ENCODE measurements at places on chromosomes 6 and 20.

- no peak for DNase-seq
These were observed 237.0 kb upstream of the SUPT3H start for GRCh38 chr6:45614488-45615285.

DNA sequence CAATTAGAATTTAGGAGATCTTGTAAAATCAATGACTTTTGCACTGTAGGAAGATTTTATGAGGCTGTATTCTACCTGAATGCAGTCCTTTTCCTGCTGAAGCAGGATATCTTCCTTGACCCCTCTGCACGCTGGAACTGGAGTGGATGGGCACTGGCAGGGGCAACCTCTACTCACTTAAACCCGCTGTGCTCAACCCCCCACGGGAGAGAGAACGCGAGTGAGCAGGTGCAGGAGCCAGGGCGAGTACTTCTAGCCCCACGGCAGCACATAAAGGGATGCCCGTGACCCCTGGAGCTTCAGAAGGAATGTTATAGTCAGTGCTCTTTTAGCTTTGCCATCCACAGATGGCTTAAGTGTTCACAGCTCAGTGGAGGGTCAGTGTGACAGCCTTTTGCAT is 1144.8 kb downstream of the EPHA7 start:
- DNase-seq, result no peak

DNA sequence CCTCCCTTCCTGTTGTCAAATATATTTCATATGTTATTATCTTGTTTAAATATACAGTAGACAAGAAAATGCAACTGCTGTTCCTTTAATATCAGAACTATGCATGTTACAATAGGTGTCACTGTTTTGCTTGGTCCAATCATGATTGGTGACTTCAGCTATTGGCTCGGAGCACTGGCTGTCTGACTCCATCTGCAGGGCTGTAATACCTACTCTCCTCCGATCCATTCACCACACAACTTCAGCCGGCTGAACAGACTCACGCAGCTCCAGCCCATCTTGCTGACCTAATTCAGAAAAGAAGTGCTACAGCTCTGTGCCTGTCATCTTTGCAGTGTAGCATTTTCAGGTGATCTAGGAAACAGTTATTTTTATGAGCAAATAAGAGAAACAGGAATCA is at the start of gene BTBD3:
Gene BTBD3 (plus strand): TSS at position 231 of the 400 bp plus-strand sequence. CDS start 383 bp downstream, outside the sequence.
- no peak for DNase-seq

DNA sequence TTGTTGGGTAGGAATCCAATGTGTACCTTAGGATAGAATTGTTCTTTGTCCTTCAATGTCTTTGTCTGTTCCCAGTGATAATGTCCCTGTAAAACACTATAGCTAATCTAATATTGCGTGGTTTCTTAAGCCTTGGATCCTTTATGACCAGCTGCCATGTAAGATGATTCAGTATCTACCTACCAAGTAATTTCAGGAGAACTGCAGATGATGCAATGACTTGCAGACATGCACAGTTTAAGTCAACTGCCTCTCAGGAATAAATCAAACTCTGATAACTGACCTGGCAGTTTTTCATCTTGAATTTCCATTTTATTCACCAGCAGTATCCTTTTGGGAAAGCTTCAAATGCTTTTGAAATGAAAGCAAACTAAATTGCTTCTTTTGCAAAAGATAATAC is 157.8 kb downstream of the TPBG start:
- no peak for DNase-seq

DNA sequence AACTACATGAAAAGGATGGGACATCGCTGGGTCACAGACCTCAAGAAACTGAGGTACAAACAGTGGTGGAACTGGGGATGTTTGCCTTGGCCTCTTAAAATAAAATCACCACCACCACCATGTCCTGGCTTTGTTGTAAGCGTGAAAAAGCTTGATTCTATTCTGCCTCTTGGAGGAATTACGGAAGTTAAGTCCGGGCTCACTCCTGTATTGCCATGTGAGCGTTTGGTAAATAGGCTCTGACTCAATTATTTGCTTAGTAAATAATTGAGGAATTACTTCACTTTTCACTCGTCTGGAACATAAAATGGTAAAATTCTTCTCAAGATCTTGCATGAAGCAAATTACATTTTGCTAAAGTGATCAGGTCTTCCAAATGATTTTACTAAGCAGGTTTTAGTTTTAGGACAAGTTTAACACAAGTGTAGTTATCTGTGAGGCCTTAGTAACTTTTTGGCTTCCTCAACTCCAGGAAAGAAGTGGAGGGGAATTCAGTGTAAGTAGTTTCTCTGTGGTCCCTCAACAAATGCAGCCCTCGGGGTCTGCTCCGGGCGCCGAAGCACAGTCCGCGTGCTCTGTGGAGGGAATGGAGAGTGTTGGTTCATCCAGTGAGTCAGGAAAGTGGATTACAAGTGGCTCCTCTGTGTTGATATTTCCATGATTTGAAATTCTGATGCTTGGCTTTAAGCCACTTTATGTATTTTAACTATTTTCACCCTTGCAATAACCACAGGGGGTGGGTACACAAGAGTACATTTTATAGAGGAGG is 23.8 kb downstream of the IYD start:
- no peak for DNase-seq

DNA sequence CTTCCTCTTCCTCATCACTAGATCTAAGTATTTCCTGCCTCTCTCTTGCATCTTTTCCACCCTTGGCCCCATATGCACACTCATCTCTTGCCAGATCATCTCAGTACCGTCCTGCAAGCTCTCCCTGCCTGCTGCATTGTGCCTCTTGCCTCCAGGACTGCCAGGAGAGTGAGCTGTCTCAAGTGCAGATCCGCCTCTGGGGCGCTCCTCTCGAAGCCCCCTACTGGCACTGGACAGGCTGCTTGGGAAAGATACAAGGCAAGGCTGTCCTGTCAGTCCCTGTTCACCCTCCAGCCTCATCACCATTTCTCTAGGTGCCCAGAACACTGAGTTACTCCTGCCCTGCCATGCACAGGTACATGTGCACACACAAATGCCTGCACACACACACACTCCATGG is 10.2 kb downstream of the SYNDIG1 start:
- no peak for DNase-seq

- DNase-seq, result no peak
These were observed 61.4 kb upstream of the APCDD1L start for GRCh38 chr20:58576603-58576970.

DNA sequence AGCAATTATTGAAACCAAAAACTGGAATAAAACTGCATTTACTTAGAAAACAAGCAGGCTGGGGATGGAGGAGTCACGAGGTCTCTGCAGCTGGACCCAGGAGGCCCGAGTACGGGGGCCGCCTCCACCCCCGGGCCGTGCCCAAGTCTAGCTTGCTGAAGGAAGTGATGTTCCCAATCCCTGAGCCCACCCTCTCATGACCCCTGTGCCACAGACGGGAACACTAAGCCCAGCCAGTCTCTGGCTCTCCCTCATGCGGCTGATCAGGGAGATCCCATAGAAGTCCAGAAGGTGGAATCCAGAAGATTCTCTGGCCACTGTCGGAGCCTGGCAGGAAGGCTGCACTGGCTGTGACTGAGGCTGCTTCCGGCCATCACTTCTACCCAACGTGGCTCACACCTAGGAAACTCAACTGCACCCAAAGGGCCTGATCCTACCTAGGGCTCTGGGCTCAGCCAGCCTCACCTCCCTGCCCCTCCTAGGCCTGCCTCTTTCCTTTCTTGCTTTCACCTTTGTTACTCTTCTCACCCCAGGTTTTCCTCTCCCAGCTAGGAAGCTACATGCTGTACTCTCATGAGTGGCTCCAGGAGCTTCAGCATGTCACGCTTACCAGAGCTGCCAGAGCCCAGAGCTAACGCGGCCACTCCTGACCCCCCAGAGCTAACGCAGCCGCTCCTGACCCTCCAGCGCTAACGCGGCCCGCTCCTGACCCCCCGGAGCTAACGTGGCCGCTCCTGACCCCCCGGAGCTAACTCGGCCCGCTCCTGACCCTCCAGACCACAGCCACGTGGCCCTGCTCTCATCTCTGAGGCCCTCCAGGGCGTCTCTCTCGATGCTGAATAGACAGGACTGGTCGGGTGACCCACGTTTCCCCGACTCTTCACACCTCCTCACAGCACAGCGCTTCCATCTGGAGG is 24.7 kb upstream of the HELZ2 start:
- DNase-seq, result no peak

DNA sequence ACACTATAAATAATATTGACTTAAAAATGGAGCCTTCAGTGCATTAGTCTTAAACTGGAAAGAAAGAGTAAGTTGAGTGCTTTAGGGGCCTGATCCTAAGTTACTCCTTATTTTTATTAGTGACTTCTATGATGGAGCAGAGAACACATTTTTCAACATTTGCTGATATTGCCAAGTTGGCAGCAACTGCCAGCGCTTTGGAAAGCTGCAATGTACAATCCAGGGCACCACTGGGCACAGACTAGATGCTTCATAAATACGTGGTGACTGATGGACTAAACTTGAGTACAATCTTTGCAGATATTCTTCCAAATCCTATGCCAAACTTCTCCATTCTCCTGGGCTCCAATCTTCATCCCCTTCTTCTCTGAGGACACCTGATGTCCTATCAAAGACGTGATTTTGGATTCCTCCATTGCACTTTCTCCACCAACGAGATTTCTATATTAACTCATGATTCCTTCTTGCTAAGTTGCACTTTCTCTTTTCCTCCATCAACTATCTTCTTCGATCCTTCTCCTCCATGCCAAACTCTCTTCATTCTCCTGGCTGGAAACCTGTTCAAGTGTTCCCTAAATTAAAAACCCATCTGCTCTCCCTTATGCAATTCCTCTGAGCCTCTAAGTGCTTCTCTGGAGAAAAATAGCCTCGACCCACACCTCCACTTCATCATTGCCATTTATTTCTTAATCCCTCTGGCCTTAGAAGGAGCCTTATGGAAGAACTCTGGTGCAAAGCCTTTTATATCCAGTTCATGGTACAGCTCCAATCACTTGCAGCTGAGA is 28.5 kb upstream of the PAK5 start:
- no peak for DNase-seq

DNA sequence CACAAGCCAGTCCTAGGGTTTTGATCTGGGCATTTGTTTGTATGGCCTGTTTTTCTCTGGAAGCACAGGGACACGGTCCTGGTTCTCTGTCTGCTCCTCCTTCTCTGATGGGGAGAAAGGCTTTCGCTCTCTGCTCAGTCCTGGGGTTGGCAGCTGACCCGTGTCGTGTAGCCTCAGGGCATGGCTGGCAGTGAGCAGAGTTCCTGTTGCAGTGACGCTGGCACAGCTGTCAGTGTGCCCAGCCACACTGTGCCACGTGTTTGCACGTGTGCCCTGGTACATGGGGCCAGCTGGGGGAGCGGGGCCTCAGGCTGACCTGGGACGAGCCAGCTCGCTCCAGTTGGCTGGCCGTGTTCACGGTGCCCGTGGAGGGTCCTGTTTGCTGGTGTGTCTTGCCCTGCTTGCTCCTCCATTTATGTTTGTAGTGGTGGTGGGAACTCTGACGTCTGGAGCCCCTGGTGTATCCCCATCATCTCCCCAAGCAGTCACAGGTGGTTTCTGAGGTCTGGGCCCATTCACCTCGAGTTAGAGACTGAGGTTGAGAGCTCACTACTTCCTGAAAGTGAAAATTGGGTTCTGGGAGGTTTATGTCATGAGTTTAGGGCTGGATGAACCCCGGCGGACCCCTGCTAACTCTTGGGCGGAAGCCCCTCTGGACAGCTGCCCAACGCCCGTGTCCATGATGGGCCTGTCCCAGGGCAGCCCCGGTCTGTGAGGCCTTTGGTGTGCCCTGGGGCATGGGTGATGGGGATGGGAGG is 10.2 kb upstream of the DNAJC5 start:
- no peak for DNase-seq

DNA sequence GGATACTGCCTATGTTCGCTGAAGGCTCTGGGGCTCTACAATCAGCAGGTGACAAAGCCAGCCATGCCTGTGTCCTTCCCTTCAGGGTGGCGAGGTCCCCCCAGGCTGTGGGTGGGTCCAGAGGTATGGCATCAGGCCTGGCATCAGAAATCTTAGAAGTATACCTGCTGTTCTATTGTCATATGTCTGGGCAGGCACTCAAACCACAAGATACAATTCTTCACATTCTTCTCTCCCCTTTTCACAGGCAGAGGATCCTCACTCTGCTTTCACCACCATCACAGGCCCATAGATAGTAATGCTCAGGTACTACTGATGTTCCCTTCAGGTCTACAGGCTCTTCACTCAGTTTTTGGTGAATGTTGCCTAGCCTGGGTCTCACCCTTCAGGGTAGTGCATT is 1180.0 kb upstream of the CITED2 start:
- DNase-seq, result no peak
